Thoracic aorta (tissue), 2 donors: ENCODE measurements at places on chromosomes 3 and 15. TPM values are rescaled to one million over a fixed set of nuclear protein-coding genes. Genes with fewer than 3 reads are reported as not detected.

Gene SST
- total RNA-seq: not detected

DNA sequence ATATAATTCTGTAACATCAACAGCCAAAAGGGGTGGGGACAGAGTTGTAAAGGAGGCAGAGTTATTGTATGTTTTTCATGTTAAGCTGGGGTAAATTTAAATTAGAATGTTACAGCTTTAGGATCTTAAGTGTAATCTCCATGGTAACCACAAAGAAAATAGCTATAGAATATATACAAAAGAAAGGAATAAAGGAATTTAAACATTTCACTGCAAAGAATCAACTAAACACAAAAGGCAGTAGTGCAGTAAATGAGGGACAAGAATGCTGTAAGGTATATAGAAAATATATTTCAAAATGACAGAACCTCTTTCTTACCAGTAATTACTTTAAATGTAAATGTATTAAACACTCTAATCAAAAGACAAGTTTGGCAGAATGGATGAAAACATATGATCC, 361.7 kb downstream of the SLC9A9 start:
- no peak overlapping the region for H3K27ac ChIP-seq
- no peak overlapping the region for H3K4me3 ChIP-seq

Gene SCN11A
- not detected for total RNA-seq

Gene AHSG
- total RNA-seq: not detected

GRCh38 chr3:174202561-174202960, 656.6 kb upstream of the NAALADL2 start:
- H3K36me3 ChIP-seq: no peaks in the 10 kb centered on the region
- no peak overlapping the region for H3K27ac ChIP-seq
- H3K27me3 ChIP-seq: no peaks in the 10 kb centered on the region
- H3K4me1 ChIP-seq: peaks cover 15% of the 10 kb centered on the region
- no peak for DNase-seq

DNA sequence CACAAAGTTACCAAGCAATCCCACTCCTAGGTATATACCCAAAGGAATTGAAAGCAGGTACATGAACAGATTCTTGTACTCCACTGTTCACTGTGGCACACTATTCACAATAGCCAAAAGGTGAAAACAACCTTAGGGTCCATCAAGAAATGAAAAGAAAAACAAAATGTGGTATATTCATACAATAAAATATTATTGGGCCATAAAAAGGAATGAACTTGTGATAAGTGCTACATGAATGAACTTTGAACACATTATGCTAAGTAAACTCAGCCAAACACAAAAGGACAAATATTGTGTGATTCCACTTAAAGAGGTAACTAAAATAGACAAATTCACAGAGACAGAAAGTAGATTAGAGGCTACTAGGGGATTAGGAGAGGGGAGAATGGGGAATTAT, 55.2 kb upstream of the IMPG2 start:
- H3K27me3 ChIP-seq: no peaks in the 10 kb centered on the region
- no peak for DNase-seq
- H3K36me3 ChIP-seq: no peaks in the 10 kb centered on the region
- peaks cover 56% of the 10 kb centered on the region for H3K4me1 ChIP-seq

GRCh38 chr3:187989575-187990153, 164.3 kb upstream of the LPP start:
- no peak overlapping the region for H3K4me3 ChIP-seq
- no peak for DNase-seq
- H3K27ac ChIP-seq: no peak overlapping the region
- H3K36me3 ChIP-seq: no peaks in the 10 kb centered on the region
- no peaks in the 10 kb centered on the region for H3K27me3 ChIP-seq

DNA sequence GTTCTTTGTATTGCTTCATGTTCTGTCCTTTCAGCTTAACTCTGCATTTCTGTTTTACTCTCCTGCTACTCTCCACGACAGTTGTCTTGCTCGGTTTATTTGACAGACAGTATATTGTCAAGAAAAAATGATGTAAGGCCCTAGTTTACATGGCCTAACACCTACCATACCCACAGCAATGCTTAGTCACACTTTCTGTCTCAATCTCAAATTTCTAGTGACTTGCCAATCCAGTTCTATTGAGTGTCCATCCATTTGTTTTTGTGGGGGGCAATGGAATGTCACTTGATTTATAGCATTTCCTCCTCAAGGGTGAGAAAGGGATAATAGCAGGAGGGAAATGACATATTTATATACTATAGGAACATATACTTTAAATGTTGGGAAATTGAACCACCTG, 676.2 kb downstream of the NAALADL2 start:
- H3K36me3 ChIP-seq: no peaks in the 10 kb centered on the region
- no peak overlapping the region for H3K27ac ChIP-seq
- DNase-seq: no peak
- no peaks in the 10 kb centered on the region for H3K4me1 ChIP-seq
- no peaks in the 10 kb centered on the region for H3K27me3 ChIP-seq
- H3K4me3 ChIP-seq: no peak overlapping the region

Gene CTXN2
- total RNA-seq: not detected

Gene EIF4G1
- 334 TPM for total RNA-seq

Gene NEDD4
- total RNA-seq: 27.4 TPM

GRCh38 chr15:92878593-92879053, 21.5 kb upstream of the CHD2 start:
- no peaks in the 10 kb centered on the region for H3K36me3 ChIP-seq
- no peaks in the 10 kb centered on the region for H3K27me3 ChIP-seq
- H3K27ac ChIP-seq: no peak overlapping the region
- no peak for DNase-seq
- no peak overlapping the region for H3K4me3 ChIP-seq
- peaks cover 18% of the 10 kb centered on the region for H3K4me1 ChIP-seq

- no peaks in the 10 kb centered on the region for H3K36me3 ChIP-seq
- no peaks in the 10 kb centered on the region for H3K4me1 ChIP-seq
- no peaks in the 10 kb centered on the region for H3K27me3 ChIP-seq
- no peak for DNase-seq
- no peak overlapping the region for H3K27ac ChIP-seq
These were observed 168.4 kb upstream of the VEPH1 start for GRCh38 chr3:157671656-157672055.

DNA sequence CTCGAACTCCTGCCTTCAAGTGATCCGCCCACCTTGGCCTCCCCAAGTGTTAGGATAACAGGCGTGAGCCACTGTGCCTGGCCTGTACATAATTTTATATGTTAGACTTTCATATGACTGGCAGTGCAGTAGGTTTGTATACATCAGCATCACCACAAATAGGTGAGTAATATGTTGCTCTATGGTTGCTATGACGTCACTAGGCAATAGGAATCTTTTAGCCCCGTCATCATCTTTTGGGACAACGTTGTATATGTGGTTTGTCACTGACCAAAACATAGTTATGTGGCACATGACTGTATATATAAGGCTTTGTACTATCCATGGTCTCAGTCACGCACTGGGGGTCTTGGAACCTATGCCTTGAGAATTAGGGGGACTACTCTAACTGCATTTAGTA, 17.0 kb upstream of the DNAJC19 start:
- H3K27ac ChIP-seq: no peak overlapping the region
- H3K27me3 ChIP-seq: no peaks in the 10 kb centered on the region
- H3K36me3 ChIP-seq: no peaks in the 10 kb centered on the region
- no peak overlapping the region for H3K4me3 ChIP-seq

DNA sequence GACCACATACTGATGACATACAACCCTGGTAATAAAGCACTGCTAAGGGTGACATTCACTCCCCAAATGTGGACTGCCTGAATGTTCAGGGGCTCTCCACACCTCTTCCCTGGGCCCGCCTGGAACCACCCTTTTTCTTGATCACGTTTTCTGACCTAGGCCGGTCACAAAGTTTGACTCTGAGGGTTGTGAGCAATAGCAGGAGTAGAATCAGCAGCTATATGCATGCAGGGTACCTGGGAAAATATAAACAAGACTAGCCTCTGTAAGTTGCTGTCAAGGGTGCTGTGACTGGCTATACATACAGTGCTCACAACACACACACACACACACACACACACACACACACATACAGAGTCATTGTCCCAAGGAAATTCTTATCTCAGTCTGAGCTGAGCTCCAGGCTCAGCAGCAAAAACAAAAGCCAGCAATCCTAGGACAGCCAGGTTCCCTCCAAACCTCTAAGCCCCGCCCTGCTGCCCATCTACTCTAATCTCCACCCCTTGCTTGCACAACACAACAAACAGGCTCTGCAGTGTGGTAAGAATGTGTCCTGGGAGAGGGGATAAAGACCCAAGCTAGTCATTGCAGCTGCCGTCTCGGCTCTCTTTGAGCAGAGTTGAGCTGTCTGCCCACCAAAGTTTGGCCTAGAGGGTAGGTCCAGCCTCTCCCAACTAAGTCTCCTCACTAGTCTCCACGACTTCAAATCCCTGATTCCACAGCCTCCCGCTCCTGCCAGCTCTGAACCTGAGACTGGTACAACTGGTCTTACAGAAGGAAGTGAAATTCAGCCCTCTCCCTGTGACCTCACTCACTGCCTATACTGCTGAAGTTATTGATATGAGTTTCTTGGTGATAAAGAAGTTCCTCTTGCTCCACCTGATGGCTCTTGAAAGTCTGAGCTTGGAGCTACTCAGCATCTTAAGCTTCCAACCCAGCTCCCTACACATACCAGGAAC, 2.2 kb downstream of the BMF start:
- peak overlapping the region; percentile 95 for H3K27ac ChIP-seq
- H3K4me1 ChIP-seq: peaks cover 49% of the 10 kb centered on the region
- H3K36me3 ChIP-seq: no peaks in the 10 kb centered on the region
- no peaks in the 10 kb centered on the region for H3K27me3 ChIP-seq
- H3K4me3 ChIP-seq: peak overlapping the region; percentile 3

GRCh38 chr3:68893600-68894239, 38.6 kb downstream of the TAFA4 start:
- no peak overlapping the region for H3K27ac ChIP-seq
- no peak overlapping the region for H3K4me3 ChIP-seq
- H3K36me3 ChIP-seq: no peaks in the 10 kb centered on the region
- no peaks in the 10 kb centered on the region for H3K27me3 ChIP-seq

Gene SPTBN5
- 1.3 TPM for total RNA-seq

- H3K27ac ChIP-seq: no peak overlapping the region
- no peaks in the 10 kb centered on the region for H3K36me3 ChIP-seq
- H3K27me3 ChIP-seq: no peaks in the 10 kb centered on the region
- no peaks in the 10 kb centered on the region for H3K4me1 ChIP-seq
- no peak for DNase-seq
These were observed 36.3 kb upstream of the SKOR1 start for GRCh38 chr15:67788986-67789385.

DNA sequence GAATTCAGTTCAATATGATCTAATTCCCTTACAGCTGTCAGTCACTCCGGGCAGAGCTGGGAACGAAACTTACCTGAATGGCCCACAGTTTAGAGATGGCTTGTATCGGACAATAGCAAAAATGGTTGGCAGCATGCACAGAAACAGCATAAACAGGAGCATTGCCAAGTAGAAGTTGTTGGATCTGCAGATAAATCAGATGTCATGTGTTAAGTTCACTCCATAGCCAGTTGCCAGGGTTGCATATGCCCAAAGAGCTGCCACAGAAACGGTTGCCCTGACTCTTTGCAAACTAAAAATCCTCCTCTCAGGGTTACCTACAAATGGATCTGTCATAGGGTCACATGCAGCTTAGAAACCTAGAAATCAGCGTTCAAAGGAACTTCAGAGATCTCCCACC, 15.4 kb upstream of the STARD5 start:
- H3K27me3 ChIP-seq: no peaks in the 10 kb centered on the region
- H3K27ac ChIP-seq: peak overlapping the region; percentile 42
- no peaks in the 10 kb centered on the region for H3K36me3 ChIP-seq

DNA sequence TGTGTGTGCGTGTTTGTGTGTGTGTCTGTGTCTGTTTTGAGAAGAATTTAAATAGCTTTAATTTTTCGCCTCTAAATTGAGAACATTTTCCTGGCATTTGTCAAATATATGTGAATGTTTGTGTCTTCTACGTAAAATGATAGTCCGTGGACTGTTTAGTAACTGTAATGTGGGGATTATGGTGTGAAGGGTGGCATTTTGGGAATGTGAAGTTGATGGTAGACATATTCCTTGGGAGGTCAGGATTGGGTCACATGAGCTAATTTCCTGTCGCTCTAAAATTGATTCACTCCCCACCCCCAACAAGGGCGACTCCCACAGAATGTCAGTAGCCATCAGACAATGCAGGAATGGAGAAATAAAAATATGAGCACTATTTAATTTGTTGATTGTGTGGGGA, 107.3 kb downstream of the ITPR1 start:
- H3K4me3 ChIP-seq: no peak overlapping the region
- H3K27ac ChIP-seq: no peak overlapping the region
- H3K27me3 ChIP-seq: no peaks in the 10 kb centered on the region
- DNase-seq: no peak
- peaks cover 9% of the 10 kb centered on the region for H3K4me1 ChIP-seq
- H3K36me3 ChIP-seq: no peaks in the 10 kb centered on the region

DNA sequence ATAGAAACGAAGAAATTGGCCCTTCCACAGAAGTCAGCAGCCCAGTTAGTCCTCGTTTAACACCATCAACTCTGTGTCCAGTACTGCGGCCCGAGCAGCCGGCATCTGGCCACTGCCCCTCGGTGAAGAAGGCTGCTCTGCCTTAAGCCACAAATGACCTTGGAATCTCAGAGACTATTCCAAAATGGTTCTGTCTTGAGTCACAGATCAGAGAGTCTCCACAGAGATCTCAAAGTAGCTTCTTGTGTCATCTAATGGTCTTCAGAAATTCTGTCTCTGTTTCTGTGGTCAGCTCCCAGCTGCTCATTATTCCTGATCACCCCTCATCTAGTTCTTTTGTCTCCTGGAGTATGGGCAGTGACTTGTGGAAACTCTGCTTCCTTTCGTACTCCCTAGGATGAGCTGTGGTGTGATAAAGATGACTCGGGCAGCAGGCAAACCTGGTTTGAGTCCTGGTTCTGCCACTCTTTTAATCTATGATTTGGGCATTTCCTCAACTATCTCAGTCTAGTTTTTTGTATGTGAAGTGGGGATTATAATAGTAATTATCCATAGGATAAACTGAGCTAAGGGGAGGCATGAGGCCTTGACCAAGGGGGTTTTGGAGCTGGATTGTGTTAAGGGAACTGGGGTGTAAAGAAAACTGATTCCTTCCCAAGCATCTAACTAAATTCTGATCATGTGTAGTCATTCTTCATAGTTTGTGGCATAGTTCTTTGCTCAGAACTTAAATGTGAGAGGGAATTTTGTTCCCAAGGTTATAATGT, 22.6 kb downstream of the CRTC3 start:
- H3K27ac ChIP-seq: peak overlapping the region; percentile 87
- no peak for DNase-seq
- peaks cover 38% of the 10 kb centered on the region for H3K4me1 ChIP-seq

Gene GPR160
- 2.3 TPM for total RNA-seq

GRCh38 chr15:77617476-77618230, 15.1 kb downstream of the LINGO1 start:
- no peaks in the 10 kb centered on the region for H3K4me1 ChIP-seq
- H3K27me3 ChIP-seq: no peaks in the 10 kb centered on the region
- no peaks in the 10 kb centered on the region for H3K36me3 ChIP-seq
- no peak for DNase-seq
- H3K4me3 ChIP-seq: no peak overlapping the region

DNA sequence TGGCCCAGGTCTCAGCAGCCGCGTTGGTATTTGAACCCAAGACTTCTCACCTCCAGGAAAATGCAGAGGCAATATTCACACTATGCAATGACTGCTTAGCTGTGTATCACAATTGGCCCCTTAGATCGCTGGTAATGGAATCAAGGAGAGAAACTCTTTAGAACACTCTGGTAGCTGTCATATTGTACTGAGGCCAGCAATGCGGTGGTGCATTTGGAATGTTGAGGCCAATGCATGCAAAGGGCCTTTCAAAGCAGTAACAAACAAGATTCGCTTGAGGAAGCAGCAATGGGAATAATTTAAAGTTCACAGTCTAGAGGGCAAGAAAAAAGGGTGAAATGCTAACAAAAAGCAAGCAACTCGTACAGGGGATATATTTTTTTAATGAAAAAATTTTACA, 764.1 kb downstream of the GRM7 start:
- no peak overlapping the region for H3K4me3 ChIP-seq
- no peaks in the 10 kb centered on the region for H3K4me1 ChIP-seq
- H3K27me3 ChIP-seq: no peaks in the 10 kb centered on the region
- H3K36me3 ChIP-seq: no peaks in the 10 kb centered on the region
